ENCODE measurements at places on chromosomes 3 and 15.

- DNase-seq, result no peak
These were observed 731 bp downstream of the FYTTD1 start for GRCh38 chr3:197750396-197750831.

GRCh38 chr3:17645074-17645698, 97.2 kb downstream of the TBC1D5 start:
- no peak for DNase-seq

GRCh38 chr3:55402886-55403609, 84.1 kb downstream of the WNT5A start:
- no peak for DNase-seq

DNA sequence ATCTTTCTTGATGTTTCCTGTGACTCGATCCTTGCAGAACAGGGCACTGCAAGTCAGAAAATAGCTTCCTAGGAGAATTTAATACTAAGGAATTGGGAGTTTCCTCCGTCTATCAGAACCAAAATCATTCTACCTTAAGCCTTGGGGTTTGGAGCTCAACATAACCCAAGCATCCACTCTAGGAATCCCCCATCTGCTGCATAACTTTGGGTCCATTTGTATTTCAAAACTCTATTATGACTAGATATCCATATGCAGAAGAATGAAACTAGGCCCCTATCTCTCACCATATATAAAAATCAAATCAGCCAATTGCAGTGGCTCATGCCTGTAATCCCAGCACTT, 61.7 kb upstream of the AKAP13 start:
- no peak for DNase-seq

GRCh38 chr15:96220657-96221056, 109.8 kb upstream of the NR2F2 start:
- DNase-seq, result no peak

- peak; percentile 79 for DNase-seq
These were observed 301.0 kb upstream of the UMPS start for GRCh38 chr3:124429129-124429815.

Measured in SK-N-MC (cell line).